HTR-8/SVneo (cell line): ENCODE measurements at places on chromosomes 6 and 20.

GRCh38 chr6:34657037-34657306 lies 39.6 kb downstream of the ILRUN start:
- DNase-seq, result no peak

DNA sequence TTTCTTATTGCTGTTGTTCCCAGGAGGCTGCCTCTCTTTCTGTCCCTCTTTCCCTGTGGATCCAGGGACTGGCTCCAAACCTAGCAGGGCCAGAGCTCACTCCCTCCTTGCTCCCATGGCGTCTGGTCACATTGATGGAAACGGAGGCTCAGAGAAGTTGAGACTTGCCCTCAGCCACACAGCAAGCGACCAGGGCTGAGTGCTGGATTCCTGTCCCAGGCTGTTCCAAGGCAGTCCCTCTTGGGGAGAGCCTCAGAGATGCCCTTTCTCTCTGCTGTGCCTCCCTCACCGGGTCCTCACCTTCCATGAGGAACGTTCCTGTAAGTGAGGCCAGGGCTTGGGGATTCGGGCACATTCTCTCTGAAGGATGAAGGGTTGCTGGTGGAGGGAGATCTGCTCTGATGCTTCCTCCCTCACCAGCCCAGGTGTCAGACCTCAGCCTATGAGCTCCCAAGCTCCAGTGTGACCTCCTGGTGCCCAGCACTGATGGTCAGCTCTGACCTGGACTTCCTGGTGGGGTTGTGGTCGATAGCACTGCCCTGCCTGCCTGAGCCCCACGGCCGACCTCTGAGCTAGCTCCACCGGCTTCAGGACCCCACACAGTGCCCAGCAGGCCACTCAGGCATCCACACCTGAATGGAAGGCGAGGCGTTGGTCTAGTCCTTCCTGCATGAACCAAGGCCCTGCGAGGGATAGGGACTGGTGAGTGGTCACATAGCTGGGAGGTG lies 26.8 kb downstream of the SUN5 start:
- no peak for DNase-seq

- no peak for DNase-seq
Measured at GRCh38 chr6:99148111-99148510, 200.4 kb upstream of the FBXL4 start.

DNA sequence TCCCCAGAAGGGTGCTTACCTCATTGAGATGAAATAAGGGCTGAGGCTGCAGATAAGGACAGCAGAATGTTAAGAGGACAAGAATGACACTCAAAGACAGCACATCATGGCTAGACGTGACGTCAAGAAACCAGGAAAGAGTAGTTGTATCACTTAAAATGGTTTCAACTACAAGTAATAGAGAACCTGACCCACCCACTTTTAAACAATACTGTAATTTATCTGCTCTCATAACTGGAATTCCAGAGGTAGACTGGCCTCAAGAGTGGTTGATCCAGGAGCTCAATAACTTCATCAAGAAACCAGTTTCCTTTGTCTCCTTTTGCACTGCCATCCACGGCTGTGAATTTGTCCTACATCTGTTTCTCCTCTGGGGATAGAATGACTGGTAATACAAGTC lies 187.1 kb downstream of the EYA4 start:
- DNase-seq, result no peak

DNA sequence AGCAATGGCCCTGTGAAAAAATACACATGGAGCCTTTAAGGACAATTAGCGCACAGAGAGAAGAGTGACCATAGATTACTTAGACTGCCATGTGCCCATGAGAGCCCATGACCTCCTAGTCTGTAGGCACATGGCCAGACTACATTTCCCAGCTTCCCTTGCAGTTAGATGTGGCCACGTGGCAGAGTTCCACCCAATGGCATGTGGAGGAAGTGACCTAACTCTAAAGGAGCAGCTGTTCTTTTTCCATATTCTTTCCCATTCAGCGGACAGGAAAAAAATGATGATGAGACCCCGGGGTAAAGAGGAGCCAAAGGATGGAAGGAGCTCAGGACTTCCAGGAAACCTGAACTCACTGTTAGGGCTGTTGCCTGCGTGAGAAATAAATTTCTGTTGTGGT lies 116.6 kb downstream of the CBLN4 start:
- DNase-seq, result no peak

- DNase-seq, result no peak
Measured at GRCh38 chr6:161271343-161272030, 2.4 kb downstream of the AGPAT4 start.
